NCI-H2171 treated with DMSO at 0.1 percent for 48 hours (cell line): ENCODE measurements at places on chromosomes 3 and 15.

- DNase-seq, result no peak
Measured at GRCh38 chr3:123303976-123304560, 102.3 kb downstream of the SEC22A start.

DNA sequence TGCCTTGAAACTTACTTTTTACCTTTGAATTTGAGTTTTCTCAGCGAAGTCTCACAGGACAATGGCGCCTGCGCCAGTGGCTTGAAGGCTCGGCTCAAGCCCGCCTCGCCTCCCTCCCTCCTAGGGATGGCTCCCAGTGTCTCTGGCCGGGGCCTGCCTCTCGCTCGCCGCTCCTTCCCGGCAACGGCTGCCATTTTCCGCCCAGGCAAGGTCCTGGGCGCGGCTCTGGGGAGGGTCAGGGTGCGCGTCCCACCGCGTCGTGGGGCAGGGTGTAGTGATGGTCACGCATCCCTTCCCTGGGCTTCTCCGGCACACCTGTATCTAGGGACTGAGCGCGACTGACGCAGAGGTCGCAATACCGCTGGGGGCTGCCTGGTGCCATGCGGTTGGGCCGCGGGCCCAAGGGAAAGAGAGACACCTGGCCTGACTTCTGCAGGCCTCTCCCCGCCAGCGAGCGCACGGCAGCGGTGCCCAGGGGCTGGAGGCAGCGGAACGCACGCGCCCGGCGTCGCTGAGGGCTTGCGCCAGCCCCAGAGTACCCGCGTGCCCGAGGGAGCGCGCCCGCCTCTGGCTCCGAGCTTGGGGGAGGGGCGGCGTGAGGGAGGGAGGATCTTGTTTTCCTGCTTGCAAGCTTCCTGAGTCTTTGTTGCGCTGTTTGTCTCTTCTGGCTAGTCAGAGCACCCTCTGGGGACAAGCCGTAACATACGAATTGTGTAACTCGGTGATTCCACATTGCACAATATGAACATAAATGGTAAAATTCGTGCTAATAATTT, 20.7 kb upstream of the FEM1B start:
- no peak for DNase-seq

DNA sequence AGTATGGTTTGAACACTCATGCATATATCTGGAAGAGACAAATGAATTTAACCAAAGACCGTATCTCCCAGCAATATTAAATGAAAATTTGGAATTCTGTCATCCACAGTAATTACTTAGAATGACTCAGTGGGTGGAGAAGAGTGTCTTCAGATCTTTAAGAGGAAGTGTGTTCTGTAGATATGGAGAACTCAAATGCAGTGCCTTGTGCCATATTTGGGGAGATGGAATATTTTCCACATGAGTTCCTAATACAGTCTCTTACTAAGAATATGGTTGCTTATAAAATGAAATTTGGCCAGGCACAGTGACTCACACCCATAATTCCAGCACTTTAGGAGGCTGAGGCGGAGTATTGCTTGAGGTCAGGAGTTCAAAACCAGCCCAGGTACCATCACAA, 40.5 kb downstream of the ANO10 start:
- no peak for DNase-seq

DNA sequence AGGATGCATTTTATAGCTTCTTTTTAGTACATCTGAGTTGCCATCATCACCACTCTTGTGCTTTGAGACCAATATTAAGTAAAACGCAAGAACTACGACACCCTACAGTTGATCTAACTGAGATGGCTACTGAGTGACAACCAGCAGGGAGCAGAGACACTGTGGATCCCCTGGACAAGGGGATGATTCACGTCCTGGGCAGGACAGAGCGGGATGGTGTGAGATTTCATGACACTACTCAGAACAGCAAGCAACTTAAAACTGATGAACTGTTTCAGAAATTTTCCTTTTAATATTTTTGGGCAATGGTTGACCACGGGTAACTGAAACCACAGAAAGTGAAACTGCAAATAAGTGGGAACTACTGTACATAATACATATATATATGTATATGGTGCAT, 299.2 kb downstream of the ADAMTS17 start:
- no peak for DNase-seq

DNA sequence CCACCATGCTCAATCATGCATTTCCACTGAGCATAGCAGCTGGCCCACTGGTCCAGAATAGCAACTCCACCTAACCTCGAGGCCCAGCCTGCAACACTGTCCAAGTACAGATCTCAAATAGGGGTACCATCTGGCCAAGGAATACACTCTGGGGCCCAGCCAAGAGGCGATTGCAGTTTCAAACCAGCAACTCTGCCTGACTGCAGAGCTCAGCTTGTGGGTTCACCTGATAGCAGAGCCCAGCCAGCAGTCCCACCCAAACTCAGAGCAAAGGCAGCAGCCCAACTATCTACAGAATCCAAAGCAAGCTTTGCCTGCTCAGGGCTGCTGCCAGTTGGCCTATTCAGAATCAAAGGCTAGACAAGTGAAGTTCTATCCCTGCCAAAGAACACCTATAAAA, 30.5 kb downstream of the POLQ start:
- peak; percentile 32 for DNase-seq

GRCh38 chr3:196049653-196050052, 32.2 kb downstream of the TFRC start:
- DNase-seq, result no peak

GRCh38 chr15:91787198-91787597, 66.3 kb upstream of the SLCO3A1 start:
- peak; percentile 50 for DNase-seq

- DNase-seq, result no peak
Measured at GRCh38 chr3:127908202-127908601, 6.8 kb upstream of the KBTBD12 start.

DNA sequence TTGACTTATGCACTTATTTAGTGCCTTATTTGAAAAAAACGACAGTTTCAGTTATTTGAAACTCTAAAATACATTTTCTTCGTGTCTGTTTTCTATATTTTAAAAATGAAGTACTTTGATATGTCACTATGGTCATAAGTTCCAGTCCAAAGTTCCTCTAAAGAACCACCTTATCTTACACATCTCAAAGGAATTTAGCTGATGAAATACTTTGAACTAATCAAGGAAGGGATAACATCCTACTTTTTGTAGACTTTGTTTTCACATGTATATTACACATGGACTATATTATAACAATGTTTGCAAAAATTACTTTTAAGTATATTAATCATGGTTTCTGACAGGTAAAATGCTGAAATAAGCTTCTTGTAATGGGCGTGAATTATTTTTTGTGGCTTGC, 265.8 kb upstream of the ZNF717 start:
- no peak for DNase-seq

GRCh38 chr15:91975241-91975978, 121.9 kb downstream of the SLCO3A1 start:
- no peak for DNase-seq

GRCh38 chr3:5650303-5650702, 462.8 kb downstream of the EDEM1 start:
- no peak for DNase-seq

DNA sequence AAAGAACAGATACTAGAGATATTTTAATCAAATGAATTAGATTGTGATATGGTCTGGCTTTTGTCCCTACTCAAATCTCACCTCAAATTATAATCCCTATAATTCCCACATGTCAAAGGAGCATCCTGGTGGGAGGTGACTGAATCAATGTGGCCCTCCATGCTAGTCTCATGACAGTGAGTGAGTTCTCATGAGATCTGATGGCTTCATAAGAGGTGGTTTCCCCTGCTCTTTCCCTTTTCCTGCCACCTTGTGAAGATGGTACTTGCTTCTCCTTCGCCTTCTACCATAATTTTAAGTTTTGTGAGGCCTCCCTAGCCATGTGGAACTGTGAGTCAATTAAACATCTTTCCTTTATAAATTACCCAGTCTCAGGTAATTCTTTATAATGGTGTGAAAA, 82.8 kb downstream of the FAIM start:
- DNase-seq, result no peak

- DNase-seq, result no peak
Measured at GRCh38 chr3:15164340-15164739, 41.7 kb upstream of the CAPN7 start.

GRCh38 chr15:70741107-70741531, 22.2 kb downstream of the UACA start:
- peak; percentile 59 for DNase-seq

- no peak for DNase-seq
Measured at GRCh38 chr3:128549283-128550112, 56.5 kb upstream of the GATA2 start.

DNA sequence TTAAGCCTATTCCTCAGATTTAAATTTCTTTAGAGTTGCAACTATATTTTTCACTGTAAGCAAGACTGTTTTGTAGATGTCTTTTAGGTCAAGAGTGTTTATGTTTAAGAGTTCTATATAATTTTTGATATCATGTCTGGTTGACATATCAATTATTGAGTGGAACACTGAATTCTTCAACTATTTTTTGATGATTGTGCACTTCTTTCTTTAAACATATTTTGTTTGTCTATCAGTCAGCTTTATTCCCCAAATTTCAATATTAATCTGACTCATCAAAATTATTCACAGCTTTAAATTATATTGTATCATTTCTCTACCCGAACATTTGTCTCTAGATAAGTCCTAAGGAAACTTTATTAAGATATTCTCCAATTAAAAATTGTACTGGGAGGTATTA, 933.6 kb upstream of the ROBO1 start:
- DNase-seq, result no peak

GRCh38 chr3:16841904-16842271, 42.9 kb upstream of the PLCL2 start:
- DNase-seq, result peak; percentile 55

DNA sequence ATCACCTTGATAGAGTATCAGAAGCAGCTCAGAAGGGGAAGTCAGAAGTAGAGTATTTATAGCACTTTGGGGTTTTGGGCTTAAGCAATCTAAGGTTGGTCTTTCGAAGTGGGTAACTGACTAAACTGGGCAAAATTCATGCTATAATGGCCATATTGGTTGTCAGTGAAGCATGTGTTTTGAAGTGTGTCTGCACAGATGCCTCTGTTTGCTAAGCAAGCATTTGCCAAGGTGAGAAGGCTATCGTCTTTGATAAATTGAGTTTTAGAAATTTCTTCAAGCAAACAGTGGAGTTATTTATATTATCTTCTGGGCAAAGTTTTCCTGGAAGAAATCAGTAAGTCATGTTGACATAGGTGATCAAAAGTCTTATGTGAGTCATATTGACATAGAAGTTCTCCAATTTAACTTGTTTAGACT, 412.8 kb upstream of the TGFBR2 start:
- DNase-seq, result peak; percentile 50

GRCh38 chr3:126858887-126859286, 124.0 kb upstream of the PLXNA1 start:
- DNase-seq, result peak; percentile 36

DNA sequence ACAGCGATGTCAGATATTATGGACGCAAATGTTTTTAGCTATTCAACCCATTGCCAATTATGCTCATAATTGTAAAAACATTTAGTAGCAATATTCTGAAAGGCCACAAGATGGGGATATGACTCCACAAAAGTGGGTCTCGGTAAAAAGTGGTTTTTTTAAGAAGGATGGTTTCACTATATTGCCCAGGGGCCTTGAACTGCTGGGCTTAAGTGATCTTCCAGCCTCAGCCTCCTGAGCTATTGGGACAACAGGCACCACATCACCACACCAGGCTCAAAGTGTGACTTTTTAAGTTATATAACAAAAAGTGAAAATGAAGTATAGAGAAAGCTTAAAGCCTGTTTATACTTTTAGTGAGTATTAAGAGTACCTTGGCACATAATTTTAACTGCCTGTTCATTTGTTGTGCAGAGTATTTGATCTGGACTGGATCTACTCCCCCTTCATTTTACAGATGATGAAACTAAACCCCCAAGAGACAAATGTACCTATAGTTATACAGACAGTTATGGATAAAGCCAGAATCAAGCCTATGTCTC, 9.4 kb downstream of the NAA50 start:
- DNase-seq, result peak; percentile 70

DNA sequence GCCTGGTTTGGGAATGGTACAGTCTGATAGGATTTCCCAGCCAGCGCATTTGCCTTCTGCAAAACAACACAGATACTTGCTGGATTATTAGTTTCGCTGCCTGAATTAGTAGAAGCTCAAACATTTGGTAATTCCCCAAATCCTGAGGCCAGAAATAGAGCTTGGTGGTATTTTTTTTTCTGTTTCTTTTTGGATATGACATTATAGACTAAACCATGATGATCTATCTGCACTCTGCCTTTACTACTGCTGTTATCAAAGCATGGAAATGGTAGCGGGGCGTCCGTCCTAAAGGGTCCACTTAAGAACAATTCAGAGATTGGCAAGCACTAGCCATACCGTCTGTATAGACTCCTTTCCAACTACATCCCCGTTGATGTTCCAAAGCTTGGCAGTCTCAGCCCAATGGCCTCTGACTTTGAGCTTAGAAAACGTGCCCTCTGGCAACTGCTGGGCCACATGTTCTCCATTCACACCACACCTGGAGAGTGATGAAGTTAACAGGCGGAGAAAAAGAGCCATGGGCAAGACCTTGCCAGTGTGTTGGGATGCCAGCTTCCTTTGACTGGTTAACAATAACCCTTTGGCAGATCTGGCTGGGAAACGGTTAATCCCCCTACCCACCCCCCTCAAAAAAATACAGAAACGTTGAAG, 241.0 kb upstream of the NR2F2 start:
- DNase-seq, result no peak

GRCh38 chr3:100482176-100482575, 10.2 kb upstream of the TMEM45A start:
- no peak for DNase-seq

DNA sequence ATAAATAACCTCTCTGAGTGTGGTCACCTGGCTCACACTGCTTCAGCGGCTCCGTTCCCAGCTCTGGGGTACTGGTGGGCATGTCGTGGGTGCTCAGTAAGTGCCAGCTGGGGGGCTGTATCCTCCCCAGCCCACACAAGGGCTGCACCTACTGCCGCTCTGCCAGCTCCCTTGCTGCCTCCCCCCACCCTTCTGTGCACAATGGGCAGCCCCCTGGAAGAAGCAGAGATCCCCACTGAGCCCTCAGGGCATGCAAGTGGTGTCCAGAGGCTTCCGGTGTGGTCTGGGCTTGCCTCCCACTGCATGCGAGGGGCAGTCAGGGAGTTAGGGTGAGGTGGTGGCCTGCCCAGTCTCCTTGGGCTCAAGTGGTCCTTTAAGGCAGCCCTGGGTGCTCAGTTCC, 58.3 kb upstream of the TRPM1 start:
- no peak for DNase-seq

- no peak for DNase-seq
Measured at GRCh38 chr3:179432021-179432420, 19.2 kb downstream of the GNB4 start.

GRCh38 chr3:151556596-151556995, 95.7 kb upstream of the IGSF10 start:
- DNase-seq, result no peak

- DNase-seq, result peak; percentile 60
Measured at GRCh38 chr3:44355362-44356033, 16.9 kb downstream of the TCAIM start.
